ENCODE measurements at places on chromosomes 7 and 10. TPM values are rescaled to one million over a fixed set of nuclear protein-coding genes. Genes with fewer than 3 reads are reported as not detected.

The HOXA7 gene
- 4.4 TPM for total RNA-seq

The COL28A1 gene
- total RNA-seq = 0.29 TPM

The CAMK2G gene
- 22.4 TPM for total RNA-seq

The TMEM229A gene
- total RNA-seq = not detected

The ARHGAP22 gene
- total RNA-seq = 45.6 TPM

The EZH2 gene
- 7.6 TPM for total RNA-seq

The KCNMA1 gene
- 77.8 TPM for total RNA-seq

The SLC26A4 gene
- total RNA-seq = 0.36 TPM

The PIK3CG gene
- not detected for total RNA-seq

The GHRHR gene
- not detected for total RNA-seq

The ANKRD2 gene
- 0.72 TPM for total RNA-seq
